GM12878 (cell line): ENCODE measurements at places on chromosomes 1 and 21. TPM values are rescaled to one million over a fixed set of nuclear protein-coding genes. Genes with fewer than 3 reads are reported as not detected.

GRCh38 chr1:178345807-178346206 lies 151.0 kb downstream of the CLEC20A start:
- H3K4me1 ChIP-seq: no peaks in the 10 kb centered on the region
- H3K27me3 ChIP-seq: no peaks in the 10 kb centered on the region
- no peak overlapping the region for H3K27ac ChIP-seq
- no peak for DNase-seq
- H3K4me3 ChIP-seq: no peak overlapping the region

DNA sequence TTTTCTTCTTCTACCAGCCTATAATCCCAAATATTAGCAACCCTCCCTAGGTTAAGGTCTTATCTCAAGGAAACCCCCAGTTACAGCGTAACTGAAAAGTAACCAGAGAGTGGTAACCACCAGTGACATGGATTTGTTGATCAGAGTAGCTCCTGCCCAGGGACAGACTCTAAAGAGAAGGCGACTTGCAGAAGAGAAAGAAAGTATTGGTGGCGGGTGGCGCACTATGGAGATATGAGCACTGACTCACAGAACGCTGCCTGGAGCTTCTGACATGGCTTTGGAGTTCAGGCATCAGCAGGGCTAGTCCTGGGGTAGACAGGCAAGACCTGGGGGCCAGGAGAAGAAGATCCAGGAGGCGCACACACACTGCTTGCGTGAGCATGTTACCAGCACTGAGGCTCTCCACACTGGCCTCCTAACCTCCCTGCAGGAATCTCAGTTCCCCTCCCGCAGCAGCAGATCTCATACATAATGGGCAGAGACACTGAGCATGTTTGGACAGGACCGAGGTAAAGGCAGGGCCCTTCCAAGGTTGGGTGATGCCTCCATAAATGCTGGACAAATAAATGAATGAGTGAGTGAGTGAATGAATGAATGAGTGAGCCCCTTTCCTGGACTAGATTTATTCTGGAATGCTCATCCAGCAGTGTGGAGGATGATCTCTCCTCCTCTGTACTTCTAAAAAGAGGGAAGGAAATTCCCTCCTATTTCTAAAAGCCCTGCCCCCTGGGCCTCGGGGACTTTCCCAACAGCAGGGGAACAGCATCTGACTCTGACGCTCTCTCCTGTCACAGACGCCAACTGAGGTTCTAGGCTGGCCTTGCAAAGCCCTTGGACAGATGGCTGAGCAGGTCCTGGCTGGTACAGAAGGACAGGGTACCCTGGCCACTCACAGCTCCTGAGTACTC lies 175.5 kb downstream of the CLIC6 start:
- H3K27ac ChIP-seq: no peak overlapping the region
- H3K4me1 ChIP-seq: peaks cover 32% of the 10 kb centered on the region
- no peaks in the 10 kb centered on the region for H3K27me3 ChIP-seq
- H3K36me3 ChIP-seq: no peaks in the 10 kb centered on the region
- no peak overlapping the region for H3K4me3 ChIP-seq

The CFHR1 gene
- not detected in 2 replicates for polyA plus RNA-seq

The FBXO44 gene
- 11.3 and 11.7 TPM in 2 replicates for polyA plus RNA-seq

DNA sequence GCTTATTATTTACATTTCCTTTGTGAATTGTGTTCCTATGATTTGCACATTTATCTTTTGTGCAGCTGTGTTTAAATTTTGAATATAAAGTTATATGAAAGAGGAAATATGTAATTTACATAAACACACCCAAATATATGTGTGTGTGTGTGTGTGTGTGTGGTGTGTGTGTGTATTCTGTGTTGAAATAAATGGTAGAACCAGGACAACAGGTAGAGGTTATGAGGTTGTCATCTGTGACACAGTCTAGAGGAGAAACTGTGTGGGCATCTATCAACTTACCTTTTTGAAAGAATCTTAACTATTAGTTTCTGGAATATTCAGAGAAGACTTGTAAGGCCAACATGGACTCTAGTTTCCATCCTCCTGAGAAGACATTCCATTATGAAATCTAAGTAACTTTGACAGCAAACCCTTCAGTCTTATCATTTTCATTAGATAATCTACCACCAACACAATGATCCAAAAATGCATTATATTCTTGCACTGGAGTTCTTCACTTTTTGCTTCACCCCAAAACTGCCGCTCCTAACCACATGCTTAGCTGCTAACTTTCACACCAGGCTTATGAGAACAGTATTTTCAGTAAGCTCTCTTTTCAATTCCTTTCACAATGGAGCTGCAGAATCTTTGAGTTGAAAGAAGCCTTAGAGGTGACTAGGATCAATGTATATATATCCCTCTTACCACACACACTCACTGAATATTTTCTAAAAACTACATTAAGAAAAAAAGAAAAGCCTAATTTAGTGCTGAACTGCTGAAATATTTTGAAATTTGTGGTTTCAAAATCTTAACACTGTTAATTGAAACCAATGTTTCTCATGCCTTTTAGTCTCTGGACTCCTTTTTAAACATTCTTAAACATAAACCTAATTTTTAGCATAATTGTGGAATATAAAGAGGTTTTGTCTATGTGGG lies 21.8 kb downstream of the PTPRC start:
- H3K36me3 ChIP-seq: 0 out of 2 replicates have a peak, but pooled peaks cover 2% of the 10 kb centered on the region
- H3K4me1 ChIP-seq: peaks cover 37% of the 10 kb centered on the region
- H3K27me3 ChIP-seq: no peaks in the 10 kb centered on the region
- DNase-seq: no peak
